ENCODE measurements at places on chromosomes 7 and 10.

DNA sequence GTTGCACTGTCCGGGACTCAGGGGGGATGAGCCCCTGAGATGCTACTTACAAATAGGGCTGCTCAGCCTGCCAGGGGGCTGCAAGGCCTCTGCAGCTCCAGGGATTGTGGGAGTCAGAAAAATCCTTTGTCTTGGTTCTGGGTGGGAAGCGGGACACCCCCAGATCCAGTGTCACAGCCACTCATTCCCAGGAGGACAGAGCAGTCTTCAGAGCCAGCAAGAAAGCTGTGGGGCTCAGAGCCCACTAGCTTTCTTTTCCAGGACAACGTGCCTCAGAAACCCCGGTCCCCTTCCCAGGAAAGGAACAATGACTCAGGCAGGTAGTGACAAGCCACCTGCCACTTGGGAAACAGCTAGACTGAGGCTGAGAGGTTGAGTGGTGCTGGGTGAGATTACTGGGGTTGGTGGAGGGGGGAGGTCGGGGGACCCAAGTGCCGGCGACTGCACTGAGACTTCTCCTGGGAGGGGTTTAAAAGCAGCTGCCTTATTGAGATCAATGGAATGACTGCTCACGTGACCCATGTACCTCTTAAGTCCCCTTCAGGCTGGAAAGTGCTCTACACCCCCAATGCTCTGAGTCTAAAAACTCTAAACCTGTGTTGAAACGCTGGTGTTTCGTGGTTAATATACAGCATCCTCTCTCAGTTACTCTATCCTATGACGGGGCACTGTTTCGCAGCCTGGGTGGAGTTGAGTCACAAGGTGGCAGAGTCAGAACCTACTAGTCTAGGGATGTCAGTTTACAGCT, 123.6 kb downstream of the UBE2H start:
- DNase-seq, result no peak

GRCh38 chr10:94023906-94024305, 30.2 kb downstream of the PLCE1 start:
- DNase-seq, result no peak

- DNase-seq, result no peak
Measured at GRCh38 chr10:131475803-131476202, 164.3 kb upstream of the TCERG1L start.

- DNase-seq, result no peak
Measured at GRCh38 chr10:3625959-3626751, 158.9 kb downstream of the KLF6 start.

DNA sequence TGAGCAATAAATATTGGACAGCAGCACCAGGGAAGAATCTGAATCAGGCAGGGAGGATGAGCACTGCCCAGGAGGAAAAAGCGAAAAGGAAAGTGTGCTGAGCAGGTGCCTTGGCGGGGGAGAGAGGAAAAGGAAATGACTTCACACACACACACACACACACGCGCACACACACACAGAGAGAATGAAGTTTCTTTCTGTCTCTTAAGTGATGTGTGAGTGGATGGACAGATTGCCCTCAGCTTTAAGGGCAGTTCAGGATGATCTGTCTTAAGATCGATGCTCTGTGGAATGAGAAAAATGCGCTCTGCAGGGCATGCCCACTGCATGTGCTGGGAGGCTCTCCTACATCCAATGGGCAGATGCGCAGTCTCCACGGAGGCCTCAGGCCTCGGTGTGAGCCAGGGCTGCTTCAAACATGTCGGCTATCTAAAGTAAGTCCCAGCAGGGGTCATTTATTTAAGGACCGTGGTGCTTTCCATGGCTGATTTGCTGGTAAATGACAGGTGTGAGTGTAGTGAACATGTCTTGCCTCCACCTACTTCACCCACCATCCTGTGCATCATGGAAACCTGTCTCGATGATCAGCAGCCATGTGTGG, 2.5 kb upstream of the ACBD5 start:
- peak; percentile 33 for DNase-seq

GRCh38 chr7:141444961-141445360, 106.2 kb upstream of the AGK start:
- no peak for DNase-seq

- DNase-seq, result no peak
Measured at GRCh38 chr10:78903341-78903940, 165.3 kb upstream of the ZMIZ1 start.

GRCh38 chr7:91953618-91954017, 13.0 kb downstream of the AKAP9 start:
- DNase-seq, result no peak

DNA sequence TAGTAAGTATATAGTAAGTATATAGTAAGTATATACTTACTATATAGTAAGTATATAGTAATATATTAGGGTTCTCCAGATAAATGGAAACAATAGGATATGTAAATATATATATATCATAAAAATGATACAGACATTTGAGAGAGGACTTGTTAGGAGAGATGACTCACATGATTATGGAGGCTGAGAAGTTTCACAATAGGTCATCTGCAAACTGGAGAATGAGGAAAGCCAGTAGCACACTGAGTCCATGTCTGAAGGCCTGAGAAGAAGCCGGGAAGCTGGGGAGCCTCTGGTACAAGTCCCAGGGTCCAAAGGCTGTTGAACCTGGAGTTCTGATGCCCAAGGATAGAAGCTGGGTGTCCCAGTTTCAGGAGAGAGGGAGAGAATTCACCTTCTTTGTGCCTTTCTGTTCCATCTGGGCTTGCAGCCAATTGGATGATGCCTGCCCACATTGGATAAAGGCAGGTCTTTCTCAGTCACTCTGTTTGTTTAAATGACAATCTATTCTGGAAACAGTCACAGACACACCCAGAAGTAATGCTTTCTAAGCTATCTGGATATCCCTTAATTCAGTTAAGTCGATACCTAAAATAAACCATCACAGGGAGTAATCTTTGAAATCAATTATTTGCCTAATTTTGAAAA, 205.5 kb upstream of the CDC14C start:
- no peak for DNase-seq

- DNase-seq, result no peak
Measured at GRCh38 chr10:27041196-27041595, 59.1 kb downstream of the ANKRD26 start.

DNA sequence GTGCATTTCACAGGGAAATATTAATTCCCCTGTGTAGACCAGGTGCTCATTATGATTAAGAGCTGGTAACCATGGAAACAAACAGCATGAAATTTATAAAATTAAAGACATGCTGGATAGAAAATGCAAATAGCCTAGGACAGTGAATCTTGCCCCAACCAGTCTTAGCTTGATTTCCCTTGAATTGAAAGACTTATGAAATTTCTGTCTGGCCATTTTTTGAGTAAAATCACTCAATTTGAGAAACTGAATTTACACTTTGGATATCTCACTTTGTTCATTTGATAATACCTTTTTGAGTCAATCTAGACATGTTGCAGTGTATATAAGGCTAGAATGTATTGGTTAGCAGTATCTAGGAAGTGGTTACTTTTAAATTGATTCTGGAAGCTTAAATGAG, 4.4 kb upstream of the SMIM30 start:
- DNase-seq, result no peak

- peak; percentile 15 for DNase-seq
Measured at GRCh38 chr10:12635127-12635541, 285.8 kb downstream of the CAMK1D start.

DNA sequence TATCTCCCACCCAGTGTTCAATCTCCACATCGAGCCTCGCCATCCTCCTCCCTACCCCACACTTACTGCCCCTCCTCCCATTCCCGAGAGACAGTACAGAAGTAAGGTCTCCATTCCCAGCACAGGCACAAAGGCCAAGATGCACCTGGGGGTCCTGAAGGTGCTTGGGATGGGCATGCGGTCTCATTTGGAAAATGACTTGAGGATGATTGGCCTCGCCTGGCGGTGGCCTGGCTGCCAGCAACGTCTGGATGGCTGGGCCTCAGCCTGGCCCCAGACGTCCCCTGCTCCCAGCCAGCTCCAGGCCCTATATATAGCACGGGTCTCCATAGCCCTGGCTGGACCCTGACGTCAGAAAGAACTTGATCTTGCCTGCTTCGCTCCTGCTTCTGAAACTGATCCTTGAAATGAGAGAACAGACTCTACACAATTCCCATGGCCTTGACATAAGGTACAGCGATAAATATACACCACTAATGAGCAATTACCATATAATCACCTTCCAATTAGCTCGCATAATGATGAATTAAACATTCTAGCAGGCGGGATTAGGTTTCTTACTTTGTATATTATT, 11.8 kb downstream of the EMX2 start:
- DNase-seq, result no peak

DNA sequence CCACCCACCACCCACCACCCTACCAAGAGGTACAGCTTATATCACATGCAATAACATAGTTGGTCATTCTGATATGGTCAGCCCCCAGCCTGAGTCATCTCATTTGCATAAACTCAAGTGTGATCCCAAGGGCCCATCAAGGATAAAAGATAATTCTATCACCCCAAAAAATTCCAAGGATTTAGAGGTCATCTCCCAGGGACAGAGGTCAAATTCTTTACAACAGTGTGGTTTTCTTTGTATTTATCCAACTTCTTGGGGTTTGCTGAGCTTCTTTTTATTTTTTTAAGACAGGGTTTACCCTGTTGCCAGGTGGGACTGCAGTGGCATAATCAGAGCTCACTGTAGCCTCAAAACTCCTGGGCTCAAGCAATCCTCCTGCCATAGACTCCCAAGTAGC, 9.4 kb upstream of the GTPBP10 start:
- DNase-seq, result no peak

GRCh38 chr7:155490697-155491628, 33.0 kb downstream of the EN2 start:
- no peak for DNase-seq

DNA sequence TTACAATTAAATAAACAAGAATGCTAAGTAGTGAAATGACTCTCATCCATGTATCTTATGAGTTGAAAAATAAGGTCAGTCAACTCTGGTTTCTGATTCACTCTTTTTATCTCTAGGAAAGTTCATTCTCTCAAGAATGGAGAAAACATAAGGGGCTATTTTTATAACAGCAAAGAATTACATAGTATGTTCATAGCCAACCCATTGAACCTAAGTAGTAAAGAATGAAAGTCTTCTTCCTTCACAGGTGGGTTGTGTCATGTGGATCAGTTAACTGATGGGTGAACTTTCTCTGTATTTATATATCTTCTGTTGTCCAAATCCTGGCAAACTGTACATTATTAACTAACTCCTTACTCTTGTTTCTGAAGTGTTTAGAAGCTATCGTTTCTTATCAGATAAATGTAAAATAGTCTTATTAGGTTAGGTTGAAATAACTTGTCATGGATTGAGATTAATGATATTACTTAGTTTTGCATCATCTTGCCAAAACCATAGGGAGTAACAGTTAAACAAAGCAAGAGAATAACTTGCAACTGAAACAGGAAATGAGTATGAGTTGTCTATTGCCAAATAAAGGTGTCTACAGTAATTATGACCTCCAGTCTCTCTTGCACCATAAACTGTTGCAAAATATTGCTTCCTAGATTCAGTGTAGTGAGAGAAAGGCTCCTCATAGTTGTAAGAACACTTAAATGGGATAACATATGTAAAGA, 86.8 kb downstream of the ANKRD7 start:
- no peak for DNase-seq

GRCh38 chr10:97849103-97849686, 448 bp upstream of the GOLGA7B start:
- DNase-seq, result no peak

GRCh38 chr10:119737039-119737663, 11.3 kb downstream of the INPP5F start:
- no peak for DNase-seq

GRCh38 chr10:60549686-60550085, 160.0 kb upstream of the ANK3 start:
- DNase-seq, result no peak

DNA sequence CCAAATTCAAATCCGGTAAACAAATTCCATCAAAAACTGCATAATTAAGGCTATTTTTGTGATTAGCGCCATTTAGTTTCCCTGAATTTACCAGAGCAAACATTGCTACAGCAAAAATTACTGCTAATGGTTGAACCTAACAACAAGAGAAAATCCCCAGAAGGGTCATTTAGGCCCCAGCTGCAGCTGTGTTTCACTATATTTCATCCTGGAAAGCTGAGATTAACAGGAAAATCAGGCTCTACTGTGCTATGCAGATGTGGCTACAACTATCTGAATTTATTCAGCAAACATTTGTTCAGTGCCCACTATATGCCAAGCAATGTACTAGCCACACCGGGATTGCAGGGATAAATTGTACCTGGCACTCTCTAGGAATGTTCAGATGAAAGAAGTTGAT, 104.0 kb downstream of the PON1 start:
- DNase-seq, result no peak

DNA sequence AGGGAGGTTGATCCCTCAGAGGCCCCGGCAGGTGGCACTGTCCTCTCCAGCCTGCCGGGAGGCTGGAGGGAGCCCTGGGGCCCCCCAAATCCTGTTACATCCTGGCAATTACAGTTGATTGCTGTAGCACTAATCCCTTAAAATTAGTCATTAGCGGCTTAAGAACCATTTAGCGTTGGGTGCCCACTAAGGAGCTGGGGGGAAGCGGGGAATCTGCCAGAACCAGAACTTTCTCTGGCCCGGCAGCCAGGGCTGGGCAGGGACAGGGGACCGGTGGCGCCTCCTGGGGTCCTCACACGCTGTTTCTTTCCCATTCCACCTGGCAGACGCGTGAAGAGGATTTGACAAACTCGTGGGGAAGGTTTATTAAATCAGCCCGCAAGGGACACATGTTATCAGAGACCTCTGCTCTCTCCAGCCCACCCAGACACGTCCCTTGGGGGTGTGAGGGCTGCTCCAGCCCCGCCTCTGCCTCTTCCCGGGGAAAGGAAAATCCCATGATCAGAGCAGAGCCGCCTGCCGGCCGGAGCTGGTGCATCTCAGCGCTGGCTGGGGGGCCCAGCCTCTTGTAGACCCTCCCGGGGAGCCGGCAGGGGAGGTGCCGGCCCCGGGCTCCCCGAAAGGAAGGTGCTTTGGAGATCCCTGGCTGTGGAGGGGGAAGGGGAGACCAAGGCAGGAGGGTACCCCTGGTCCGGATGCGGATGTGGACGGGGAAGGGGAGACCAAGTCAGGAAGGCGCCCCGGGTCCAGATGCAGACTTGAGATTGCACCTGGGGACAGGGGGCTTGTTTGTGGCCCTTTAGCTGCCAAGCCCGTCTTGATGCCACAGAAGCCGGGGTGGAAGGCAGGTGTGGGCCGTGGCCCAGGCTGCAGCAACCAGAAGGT, 142.7 kb downstream of the ELFN1 start:
- DNase-seq, result no peak

DNA sequence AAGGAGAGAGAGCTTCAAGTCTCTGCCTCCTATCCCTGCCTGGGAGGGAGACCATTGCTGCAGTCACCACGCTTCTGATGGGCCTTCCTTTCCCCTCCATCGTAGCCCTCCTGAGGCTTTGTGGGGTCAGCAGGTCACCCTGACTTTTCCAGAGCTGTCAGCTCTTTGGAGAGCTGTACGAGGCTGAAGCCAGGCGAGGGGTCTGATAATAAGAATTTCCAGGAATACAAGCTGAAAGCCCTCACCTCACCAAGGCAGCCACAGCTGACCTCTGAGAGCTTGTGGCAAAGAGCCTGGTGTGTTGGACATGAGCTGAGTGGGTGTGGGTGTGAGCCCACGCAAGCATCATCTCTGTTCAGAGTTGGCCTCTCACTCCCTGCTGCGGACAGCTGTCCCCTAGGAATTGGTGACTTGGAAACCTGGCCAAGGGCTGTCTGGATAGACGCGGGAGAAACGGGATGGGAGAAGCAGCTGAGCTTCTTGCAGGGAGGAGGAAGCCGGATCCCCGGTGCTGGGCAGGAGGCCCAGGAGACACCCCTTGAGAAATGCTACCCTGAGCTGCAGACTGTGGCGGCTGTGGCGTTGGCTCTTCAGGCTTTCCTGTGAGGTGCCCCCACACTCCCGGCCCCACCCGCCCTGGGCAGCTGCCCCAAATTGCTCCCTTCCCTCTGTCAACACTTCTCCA, 122.1 kb upstream of the BTBD16 start:
- no peak for DNase-seq

- no peak for DNase-seq
Measured at GRCh38 chr7:112986256-112987031, 100.2 kb downstream of the GPR85 start.
